ENCODE measurements at places on chromosomes 11 and 22.

DNA sequence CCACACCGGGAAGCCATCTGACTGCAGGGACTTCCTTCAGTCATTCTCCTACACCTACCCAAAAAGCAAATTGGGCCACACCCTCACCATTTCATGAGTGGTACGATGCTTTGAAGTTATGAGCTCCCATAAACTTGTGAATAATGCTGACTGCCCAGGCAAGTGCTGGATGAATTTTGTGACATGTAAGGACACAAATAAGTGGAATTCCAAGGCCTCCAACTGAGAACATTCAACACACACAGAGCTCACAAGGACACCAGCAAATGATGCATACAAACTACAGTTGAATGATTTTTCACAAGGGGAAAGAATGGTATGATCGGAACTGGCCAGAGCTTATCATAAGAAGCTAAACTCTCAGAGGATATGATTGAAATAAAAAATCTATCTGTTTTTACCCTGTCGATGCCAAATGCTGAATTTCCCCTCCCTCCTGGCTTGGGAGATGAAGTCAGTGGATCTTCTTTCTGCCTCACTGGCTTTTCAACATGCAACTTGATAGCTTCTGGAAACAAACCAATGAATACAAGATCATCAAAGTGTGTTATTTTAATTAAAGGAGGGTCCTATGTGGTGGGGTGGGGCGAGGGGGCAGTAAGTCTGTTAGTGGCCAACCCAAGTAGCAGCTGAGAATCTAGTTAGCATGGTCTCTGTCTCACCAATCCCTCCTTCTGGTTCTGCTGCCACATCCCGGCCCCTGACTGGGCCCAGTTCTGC, 123.8 kb downstream of the WT1 start:
- DNase-seq: no peak

DNA sequence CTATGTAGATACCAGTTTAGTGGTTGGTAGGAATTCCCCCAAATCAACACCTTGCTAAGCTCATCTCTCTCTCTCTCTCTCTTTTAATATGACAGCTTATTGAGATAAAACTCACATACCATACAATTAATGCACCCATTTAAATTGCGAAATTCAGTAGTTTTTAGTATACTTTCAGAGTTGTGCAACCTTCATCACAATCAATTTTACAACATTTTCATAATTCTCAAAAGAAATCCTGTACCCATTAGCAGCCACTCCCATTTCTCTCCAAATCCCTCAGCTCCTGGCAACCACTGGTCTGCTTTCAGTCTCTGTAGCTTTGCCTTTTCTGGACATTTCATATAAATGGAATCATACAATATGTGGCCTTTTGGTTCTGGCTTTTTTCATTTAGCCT, 13.3 kb downstream of the NNMT start:
- DNase-seq: no peak

GRCh38 chr11:76857781-76858410, 2.8 kb upstream of the ACER3 start:
- no peak for DNase-seq

- no peak for DNase-seq
Measured at GRCh38 chr11:64448599-64449380, 89.8 kb downstream of the RPS6KA4 start.

DNA sequence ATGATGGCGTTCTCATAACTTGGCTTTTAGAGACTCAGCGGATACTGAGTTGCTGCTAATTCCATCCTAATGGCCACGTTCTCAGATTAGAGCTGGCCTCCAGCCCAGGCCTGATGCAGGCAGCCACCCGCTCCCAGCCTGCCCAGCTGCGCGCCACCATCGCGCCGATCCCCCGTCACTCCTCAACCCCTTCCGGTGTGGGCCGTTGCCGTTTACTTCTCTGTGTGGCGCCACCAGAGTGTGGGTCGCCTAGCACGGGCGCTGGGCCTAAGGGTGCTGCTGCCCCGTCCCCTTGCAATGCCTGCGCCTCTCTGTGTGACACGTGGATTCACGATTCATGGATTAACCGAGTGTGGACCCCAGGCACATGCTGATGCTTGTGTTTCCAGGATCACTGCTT, 1116.0 kb downstream of the BRD1 start:
- DNase-seq: no peak
